ENCODE measurements at places on chromosomes 5 and 9. TPM values are rescaled to one million over a fixed set of nuclear protein-coding genes. Genes with fewer than 3 reads are reported as not detected.
A peak's percentile ranks its signal among the peaks of the same experiment; 100 is the strongest.

GRCh38 chr5:174311121-174311520, 265.6 kb downstream of the NSG2 start:
- no peak for DNase-seq

- DNase-seq, result no peak
Measured at GRCh38 chr9:6356441-6356840, 28.3 kb downstream of the TPD52L3 start.

DNA sequence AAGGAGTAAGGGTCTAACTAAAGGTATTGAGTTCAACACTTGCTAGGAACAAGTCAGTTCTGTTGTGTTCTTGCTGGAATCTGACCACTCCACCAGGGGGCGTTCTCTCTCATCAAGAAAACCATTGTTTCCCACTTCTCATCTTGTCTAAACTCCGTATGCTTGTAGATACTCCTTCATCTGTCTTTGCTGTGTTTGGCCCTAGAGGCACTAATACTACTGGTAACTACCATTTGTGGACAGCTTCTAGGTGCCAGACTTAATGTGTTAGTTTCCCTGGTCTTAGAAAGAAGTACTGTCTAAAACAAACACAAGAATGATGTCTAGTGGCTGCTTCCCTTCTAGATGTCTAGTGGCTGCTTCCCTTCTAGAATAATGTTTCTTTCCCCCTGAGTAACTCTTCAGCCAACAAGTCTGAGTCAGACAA, 18.7 kb upstream of the PTPDC1 start:
- DNase-seq, result peak; percentile 54

DNA sequence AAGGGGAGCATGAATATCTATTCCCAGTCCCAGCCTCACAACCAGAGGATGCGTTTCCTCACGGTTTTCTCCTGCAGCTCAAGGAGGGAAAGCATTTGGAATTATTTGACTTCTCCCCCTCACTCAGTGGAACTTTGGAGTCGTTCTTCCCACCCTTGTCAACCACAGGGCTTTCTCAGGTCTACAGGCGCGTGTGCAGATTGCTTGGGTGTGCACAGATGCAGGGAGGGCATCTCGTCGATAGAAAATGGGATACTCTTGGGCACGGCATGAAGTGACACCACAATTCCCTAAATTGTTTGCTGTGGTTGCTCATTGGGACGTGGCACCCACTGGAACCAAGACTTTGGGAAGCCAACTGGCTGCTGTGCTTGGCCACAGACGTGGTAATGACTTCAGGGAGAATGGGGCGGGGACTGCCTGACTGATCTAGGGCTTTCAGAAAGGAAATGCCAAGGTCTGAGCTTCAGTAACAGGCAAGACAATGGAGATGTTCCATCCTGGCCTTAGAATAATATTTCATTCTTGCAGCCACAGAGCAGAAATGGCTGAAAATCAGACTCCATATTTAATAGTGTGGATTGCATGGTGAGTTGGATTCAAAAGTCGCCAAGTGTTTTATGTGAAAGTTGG, 12.2 kb upstream of the OBP2B start:
- DNase-seq, result no peak

DNA sequence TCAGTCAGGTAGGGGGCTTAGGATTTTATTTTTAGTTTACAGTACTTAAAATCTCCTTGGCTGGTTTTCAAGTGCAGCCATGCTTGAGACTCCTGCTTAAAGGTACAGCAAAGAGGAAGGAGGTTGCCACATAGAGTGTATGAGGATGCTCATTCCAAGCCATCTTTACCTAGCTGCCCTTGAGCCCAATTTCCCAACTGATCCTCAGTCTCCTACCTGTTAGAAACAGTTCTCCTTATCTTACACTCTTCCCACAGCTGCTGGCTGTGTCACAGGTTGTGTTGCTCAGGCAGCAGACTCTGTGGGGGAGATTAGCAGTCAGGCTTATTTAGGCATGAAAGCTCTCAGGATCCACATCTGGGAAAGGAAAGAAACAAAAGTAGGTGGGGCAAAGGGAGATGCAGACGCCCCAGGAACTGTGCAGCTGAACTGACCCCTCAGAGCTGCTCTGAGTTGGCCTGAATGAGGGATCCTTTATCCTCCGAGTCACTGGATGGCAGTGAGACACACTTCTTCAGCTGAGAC, 95.1 kb downstream of the NMUR2 start:
- no peak for DNase-seq

The IL7R gene
- total RNA-seq, result 117 TPM

The ANKDD1B gene
- not detected for total RNA-seq
